ENCODE measurements at places on chromosomes 3 and 15.

- DNase-seq: no peak
Measured at GRCh38 chr3:197174927-197175326, 123.5 kb downstream of the DLG1 start.

DNA sequence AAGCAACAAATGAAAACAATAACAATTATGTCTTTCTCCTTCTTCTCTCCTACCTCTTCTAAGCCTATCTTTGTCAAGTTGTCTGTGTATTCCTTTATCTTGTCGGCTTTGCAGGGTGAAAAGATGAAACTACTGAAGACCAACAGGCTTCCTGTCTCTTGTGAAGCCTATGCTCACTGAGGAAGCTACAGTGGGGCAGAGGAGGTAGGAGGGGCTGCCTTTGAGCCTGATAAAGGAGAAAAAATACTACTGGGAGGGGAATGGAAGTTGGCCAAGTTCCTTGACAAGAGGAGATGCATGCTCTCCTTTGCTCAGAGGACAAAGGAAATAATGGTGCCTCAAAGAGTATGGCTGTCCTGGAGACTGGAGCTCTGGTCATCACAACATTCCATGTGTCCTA is 92.0 kb downstream of the IGSF11 start:
- DNase-seq: no peak

DNA sequence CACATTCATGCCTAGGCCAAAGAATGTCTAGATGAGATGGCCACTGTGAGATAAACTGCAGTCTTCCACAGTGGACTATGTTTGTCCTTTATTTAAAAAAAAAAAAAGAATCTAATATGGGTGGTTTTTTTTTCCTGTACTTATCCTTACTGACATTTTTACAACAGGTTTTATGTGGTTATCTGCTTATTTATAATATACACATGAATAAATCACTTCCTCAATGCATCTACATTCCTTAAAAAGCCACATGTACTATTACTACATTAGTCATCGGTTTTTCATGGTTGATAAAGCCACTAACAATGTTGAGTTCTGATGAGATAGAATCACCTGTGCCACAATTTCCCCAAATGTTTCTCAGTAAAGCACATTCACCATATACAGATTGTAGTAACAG is 341.3 kb upstream of the THBS1 start:
- no peak for DNase-seq

- no peak for DNase-seq
Measured at GRCh38 chr3:88149101-88149508, 654 bp upstream of the C3orf38 start.

DNA sequence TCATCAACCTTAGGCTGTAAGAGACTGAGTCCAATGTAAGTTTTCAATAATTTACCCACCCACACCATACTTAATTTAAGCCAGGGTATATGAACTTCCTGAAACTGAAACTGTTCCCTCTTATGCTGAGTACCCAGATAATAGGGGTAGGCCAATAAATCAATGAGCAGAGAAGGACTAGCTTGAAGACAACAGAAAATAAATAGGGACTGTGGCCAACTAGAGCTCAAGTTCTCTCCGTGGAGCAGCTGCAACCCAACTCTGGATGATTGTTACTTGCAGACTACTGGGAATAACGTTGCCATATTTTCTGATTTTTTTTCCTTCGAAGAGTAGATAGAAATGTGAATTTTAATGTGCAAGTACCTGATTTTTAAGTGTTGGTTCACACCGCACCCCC is 128.0 kb downstream of the ATG7 start:
- no peak for DNase-seq

DNA sequence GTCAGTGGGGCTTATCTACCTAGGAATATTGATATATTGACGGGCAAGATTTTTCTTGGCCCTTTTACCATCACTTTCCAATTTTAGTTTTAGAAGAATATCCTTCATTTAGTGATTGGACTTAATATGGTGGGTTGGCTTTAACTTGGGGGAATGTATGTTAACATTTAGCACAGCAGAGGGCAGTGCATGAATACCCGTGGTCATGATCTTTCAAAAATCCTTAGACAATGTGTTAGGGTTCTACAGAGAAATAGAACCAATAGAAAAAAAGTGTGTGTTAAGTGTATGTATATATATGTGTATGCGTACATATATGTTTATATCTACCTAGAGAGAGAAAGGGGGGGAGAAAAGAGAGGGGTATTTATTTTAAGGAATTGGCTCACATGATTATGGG is 36.9 kb downstream of the GPR171 start:
- no peak for DNase-seq

- no peak for DNase-seq
Measured at GRCh38 chr3:43373560-43373928, 87.2 kb downstream of the SNRK start.

DNA sequence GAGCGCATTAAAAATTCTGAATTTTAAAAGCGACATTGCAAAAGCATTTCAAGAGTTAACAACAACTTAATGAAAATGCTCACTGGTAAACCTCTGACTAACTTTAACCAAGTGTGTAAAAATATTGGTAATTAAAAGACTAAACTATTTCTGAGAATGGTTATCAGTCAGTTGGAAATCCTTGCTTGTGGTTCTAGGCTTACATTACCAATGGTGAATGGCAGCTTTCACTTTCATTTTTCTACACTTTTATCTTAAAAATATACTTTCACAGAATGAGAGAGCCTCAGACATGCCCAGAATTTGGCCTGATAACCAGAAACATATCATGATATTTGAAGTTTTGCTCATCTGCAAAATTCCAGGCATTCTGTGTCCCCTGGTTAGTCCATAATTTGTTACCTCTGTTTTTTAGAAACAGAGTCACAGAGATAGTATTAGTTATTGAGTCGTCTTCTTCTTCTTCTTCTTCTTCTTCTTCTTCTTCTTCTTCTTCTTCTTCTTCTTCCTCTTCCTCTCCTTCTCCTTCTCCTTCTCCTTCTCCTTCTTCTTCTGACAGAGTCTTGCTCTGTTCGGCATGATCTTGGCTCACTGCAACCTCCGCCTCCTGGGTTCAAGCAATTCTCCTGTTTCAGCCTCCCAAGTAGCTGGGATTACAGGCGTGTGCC is 5.5 kb upstream of the RNF111 start:
- no peak for DNase-seq

DNA sequence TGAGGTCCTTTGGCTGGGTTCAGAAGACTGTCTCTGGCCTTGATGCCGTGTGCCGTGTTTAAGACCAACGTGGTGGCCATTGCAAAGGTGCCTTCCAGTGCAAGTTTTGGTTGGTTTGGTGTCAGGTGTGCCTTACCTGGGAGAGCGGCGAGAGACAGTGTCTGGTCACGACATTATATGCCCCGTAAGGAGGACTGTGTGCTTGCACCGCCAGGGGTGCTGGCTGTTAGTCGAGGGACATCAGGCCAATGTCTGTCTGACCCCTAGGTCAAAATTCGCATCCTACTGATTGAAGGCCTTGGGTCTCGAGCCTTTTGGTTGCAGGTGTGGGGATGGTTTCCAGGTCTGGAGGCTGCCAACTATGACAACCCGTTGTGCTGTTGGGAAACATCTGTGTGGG is 111.9 kb downstream of the SNRPN start:
- no peak for DNase-seq

GRCh38 chr3:123341-123740 is 73.2 kb upstream of the CHL1 start:
- no peak for DNase-seq

DNA sequence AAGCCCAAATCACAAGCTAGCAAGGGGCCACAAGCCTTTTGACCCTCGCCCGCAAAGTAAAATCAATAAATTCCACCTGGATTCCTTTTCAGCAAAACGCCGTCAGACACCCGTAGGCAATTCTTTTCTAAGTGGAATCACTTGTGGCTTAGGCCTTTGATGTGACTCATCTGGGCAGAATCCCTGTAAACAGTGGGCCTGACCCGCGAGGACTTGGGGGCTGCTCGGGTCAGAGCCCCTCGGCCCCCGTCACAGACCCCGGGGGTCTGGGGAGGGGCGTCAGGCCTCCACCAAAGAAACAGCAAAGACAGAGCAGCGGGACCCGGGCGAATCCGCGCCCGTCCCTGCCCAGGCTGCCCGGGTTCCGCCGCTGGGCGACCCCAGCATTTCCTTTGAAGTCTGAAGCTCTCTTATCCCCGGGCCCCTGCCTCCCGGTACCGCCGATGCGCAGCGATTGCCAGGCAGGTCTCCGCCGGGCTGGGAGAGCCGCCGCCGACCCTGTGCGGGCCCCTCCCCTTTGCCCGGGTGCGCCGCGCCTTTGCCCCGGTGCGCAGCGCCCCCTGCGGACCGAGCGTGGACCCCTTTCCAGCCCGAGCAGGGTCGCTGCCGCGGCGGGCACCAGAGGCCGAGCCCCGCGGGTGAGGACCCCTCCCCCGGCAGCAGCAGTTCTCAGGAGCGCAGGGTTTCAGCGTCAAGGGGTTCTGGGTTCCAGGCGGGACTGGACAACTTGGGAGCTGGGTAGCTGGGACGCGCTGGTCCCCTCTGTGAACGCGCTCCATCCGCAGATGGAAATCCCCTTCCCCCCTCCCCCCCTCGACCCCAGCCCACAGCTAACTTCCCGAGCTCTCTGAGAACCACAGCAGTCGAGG is 178.3 kb downstream of the UACA start:
- no peak for DNase-seq

- DNase-seq: no peak
Measured at GRCh38 chr3:97958396-97958795, 13.8 kb downstream of the RIOX2 start.

- no peak for DNase-seq
Measured at GRCh38 chr15:74340150-74340549, 27.3 kb downstream of the CYP11A1 start.

DNA sequence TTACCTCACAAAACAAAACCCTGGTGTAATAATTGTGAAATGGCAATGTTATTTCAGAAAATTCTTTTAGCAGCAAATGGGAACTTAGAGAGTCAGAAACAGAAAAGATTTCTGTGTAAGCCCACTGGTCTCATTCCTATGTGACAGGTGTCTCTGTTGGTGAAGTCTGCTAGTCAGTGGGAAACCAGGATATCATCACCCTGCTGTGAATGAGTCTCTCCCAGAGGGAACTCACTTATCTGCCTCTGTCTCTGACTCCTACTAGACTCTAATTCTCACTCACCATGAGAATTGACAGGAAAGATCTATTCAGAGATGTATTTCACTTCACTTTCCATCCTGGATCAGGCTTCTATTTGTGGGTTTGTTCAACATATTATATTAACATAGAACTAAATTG is 266.0 kb downstream of the EPHA3 start:
- DNase-seq: no peak

DNA sequence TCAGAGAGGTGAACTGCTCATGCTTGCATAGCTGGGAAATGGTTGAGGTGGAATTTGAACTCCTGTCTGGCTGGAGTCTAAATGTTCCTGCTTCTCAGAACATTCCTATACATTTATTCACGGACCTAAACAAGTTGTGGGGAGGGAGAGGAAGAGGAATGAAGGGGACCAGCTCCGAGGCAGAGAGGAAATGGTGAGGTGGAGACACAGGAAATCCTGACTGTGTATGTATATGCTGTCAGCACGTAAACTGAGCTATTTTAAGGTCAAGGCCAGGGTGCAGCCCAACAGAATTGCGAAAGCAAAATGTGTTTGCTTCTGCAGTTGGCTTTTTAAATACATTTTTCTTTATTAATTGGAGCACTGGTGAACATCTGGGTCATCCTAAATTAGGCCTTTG is 74.1 kb upstream of the POMGNT2 start:
- DNase-seq: no peak

GRCh38 chr3:11636394-11636770 is 7.3 kb downstream of the VGLL4 start:
- no peak for DNase-seq

GRCh38 chr15:59237119-59237855 is 30.6 kb downstream of the LDHAL6B start:
- no peak for DNase-seq

- no peak for DNase-seq
Measured at GRCh38 chr15:80155001-80155377, 2.2 kb downstream of the FAH start.

- DNase-seq: no peak
Measured at GRCh38 chr3:108338901-108339545, 42.7 kb downstream of the HHLA2 start.

GRCh38 chr3:4776980-4777581 is 202.2 kb upstream of the BHLHE40 start:
- no peak for DNase-seq

GRCh38 chr15:51907136-51907862 is 64.3 kb downstream of the LEO1 start:
- no peak for DNase-seq

DNA sequence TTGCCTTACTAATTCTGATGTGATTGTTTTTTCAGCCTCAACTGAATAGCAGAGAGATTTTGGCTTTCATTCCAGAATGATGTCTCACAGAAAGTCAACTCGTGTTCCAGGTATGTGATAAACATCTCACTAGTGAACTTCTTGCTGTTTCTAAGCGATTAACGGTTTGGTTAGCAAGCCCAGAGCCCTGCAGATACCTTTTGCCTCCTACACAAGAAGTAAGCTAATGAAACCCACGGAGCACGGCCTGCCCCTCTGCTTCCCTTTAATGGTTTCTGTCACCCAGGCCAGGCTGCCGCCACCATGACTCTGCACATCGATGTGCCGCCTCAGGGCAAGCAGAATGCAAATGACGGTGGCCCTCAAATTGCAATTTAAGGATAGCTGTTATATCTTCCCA is 155.9 kb upstream of the ICE2 start:
- no peak for DNase-seq

GRCh38 chr3:96294143-96294542 is 520.3 kb upstream of the EPHA6 start:
- no peak for DNase-seq

DNA sequence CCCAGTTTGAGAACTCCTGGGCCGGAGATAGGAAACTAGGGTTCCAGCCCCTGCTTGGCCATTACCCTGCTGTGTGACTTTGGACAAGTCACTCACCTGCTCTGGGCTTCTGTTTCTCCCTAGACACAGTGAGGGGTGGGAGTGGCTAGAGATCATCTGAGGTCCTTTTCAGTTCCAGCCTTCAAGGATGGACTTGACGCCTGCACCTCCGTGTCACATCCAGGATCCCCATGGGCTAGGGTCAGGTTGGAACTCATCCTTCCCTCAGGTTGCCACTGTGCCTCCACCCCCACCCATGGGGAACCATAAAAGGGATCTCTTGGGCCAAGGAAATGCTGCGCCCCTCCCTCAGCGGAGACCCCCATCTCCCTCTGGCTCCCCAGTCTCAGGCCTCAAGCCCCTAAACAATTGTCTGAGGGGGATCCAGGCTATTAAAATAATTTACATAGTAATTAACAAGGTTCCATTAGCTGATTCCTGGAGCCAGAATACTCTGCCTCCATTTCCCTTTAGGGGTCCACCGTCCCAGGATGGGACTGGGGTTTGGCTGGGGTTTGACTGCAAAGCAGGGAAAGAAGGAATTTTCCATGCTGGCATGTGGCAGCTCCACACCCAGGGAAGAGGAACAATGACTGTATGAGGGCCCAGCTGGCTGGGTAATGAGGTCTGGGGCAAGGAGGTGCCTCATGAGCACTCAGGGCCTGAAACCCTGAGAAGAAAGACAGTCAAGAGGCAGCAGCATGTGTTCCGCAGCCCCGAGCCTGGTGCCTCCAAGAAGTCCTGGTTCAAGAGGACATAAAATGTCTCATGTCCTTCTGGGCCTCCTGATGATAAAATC is 177.7 kb downstream of the SMAD6 start:
- DNase-seq: no peak

GRCh38 chr3:71754610-71755253 is 1.1 kb downstream of the GPR27 start:
- no peak for DNase-seq

- DNase-seq: no peak
Measured at GRCh38 chr15:35753486-35753885, 207.5 kb upstream of the DPH6 start.

GRCh38 chr3:9615003-9615628 is 34.2 kb upstream of the MTMR14 start:
- no peak for DNase-seq

- DNase-seq: no peak
Measured at GRCh38 chr15:85534031-85534430, 153.6 kb downstream of the AKAP13 start.
